CD4-positive, alpha-beta T cell treated with Interleukin-15 for 4 hours (primary cell): ENCODE measurements at places on chromosomes 4 and X.

- no peak for DNase-seq
These were observed 46.1 kb upstream of the MAGEC2 start for GRCh38 chrX:142251202-142251601.

- DNase-seq = no peak
These were observed 128.7 kb upstream of the MID1 start for GRCh38 chrX:10749113-10749512.

- DNase-seq = no peak
These were observed 176.0 kb upstream of the WDFY3 start for GRCh38 chr4:85142451-85142850.

DNA sequence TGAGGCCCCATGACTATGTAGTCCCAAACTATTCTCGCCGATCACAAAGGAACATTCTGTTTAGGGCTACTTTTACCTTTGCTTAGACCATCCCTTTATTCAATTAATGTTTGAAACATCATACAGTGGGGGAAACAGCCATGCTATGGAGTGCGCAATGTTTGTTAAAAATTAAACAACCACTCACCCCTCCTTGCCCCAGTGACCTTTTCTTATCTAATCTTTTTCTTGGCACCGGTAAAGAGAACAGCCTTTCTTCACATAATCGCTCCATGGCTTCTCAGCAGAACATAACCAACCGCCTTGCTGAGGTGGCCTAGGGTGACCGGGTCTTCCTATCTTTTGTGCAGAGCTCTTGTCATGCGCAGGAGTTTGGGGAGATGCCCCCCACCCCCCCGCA lies 152.6 kb downstream of the VCX3A start:
- DNase-seq = no peak
